ENCODE measurements at places on chromosomes 11 and 22.

GRCh38 chr11:57979532-57980079 lies 44.1 kb upstream of the OR9Q1 start:
- DNase-seq: no peak

DNA sequence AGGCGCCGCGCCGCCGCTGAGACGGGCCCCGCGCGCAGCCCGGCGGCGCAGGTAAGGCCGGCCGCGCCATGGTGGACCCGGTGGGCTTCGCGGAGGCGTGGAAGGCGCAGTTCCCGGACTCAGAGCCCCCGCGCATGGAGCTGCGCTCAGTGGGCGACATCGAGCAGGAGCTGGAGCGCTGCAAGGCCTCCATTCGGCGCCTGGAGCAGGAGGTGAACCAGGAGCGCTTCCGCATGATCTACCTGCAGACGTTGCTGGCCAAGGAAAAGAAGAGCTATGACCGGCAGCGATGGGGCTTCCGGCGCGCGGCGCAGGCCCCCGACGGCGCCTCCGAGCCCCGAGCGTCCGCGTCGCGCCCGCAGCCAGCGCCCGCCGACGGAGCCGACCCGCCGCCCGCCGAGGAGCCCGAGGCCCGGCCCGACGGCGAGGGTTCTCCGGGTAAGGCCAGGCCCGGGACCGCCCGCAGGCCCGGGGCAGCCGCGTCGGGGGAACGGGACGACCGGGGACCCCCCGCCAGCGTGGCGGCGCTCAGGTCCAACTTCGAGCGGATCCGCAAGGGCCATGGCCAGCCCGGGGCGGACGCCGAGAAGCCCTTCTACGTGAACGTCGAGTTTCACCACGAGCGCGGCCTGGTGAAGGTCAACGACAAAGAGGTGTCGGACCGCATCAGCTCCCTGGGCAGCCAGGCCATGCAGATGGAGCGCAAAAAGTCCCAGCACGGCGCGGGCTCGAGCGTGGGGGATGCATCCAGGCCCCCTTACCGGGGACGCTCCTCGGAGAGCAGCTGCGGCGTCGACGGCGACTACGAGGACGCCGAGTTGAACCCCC lies 798 bp downstream of the BCR start:
- no peak for DNase-seq

GRCh38 chr11:134245434-134245833 lies 7.7 kb downstream of the THYN1 start:
- DNase-seq: no peak

GRCh38 chr11:11521306-11522002 lies 100.4 kb downstream of the GALNT18 start:
- no peak for DNase-seq

GRCh38 chr22:41873391-41873790 lies 40.5 kb downstream of the SREBF2 start:
- DNase-seq: peak; percentile 50

GRCh38 chr22:35457729-35458546 lies 58.0 kb downstream of the MCM5 start:
- no peak for DNase-seq

GRCh38 chr11:80155412-80156017 lies 714.7 kb upstream of the TENM4 start:
- peak; percentile 26 for DNase-seq

DNA sequence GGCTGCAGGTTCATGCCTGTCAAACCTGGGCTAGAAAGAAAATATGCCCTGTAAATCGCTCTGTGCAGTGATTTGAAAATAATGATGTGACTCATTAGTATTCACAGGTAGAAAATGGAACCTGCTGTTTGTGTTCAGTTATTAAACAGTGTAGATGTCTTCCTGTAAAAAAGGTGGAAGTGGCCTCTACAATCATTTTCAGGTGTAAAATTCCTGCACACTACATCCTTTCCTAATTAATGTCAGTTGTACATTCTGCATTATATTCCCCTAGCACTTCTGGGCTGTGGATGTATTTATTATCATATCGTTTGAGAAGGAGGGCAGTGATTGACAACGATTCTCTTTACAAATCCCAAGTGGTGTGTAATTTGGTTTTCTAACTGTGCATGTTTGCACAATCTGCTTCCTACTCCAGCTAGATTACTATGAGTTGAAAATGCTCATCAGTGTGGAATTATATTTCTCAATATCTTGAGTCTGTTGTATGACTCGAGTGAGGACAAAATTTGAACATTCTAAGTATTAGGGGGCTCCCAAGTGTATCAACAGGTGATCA lies 454.0 kb upstream of the DDI1 start:
- DNase-seq: no peak

DNA sequence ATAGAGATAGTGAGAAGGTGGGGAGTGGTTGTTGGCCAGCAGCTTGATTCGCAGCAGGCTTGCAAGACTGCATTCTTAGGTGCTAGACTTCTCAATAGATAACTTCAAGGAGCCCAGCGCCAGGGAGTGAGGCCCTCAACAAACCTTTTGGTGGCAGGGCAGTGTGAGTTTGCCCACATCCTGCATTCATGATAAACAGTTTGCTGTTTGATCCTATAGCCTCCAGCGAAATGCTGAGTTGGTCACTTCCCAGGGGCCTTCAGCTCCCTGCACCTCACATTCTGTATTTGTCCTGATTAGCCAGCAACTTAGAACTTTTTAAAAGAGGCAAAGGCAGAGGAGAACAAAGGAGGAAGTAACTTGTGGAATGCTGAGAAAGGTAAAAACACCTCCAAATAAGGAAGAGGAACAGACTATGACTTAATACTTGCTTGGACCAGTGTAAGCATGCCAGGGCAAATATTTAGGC lies 25.1 kb downstream of the OR10A6 start:
- DNase-seq: no peak

DNA sequence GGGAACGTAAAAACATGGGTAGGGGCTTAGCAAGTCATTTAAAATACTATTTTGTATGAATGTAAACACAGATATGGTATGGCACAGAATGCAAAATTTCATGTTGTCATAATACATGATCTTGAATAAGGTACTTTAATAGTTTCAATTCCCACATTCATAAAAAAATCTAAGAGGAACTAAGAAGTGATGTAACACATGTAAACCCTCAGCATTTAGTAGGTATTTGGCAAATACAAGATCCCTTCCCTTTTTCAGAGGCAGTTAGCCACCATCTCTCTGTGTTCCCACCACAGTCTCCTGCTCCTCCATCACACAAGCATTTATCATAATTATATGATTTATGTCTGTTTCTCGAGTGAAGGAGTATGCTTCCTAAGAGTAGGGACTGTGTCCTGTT lies 251.8 kb downstream of the TENM4 start:
- no peak for DNase-seq

GRCh38 chr22:50313600-50313999 lies 6.2 kb upstream of the PLXNB2 start:
- DNase-seq: no peak

- no peak for DNase-seq
Observed at GRCh38 chr11:60717956-60718355, 6.6 kb upstream of the MS4A18 start.

DNA sequence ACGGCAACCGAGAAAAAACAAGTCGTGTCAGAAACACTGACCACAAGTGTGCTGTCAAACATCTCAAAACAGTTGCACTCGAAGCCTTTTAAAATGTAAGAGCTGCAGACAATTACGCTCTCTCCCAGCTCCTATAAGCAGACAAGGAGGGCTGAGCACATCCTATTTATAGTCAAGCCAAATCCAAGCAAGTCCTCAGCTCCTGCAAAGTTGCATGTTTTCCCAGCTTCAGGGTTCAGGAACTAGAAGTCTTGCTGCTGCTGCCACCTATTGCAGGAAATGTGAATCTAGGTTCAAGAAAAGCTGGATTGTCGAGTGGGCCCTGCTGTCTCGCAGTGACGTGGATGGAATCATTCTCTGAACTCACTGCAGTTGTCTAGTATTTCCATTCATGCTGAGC lies 15.5 kb downstream of the EFCAB6 start:
- no peak for DNase-seq

GRCh38 chr11:120883404-120884080 lies 140.4 kb upstream of the TBCEL start:
- DNase-seq: no peak

- no peak for DNase-seq
Observed at GRCh38 chr22:17707526-17707925, 66.7 kb downstream of the BID start.

DNA sequence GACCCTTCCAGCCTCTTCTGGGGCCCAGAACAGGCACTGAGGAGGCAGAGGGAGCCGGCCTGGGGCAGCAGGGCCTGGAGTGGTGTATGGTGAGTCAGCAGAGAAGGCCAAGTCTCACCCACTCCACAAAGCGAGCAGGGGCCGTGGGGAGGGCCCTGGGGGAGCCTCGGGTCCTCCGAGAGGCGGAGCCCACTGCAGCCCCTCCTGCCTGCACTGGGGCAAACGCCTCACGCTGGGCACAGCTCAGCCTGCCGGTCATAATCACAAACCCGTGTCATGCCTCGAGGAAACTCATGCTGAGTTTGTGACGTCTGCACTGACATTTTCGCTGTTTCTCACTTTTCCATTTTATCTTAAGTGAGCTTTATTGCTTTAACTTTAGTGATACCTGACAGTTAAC lies 38.4 kb downstream of the TOLLIP start:
- no peak for DNase-seq

DNA sequence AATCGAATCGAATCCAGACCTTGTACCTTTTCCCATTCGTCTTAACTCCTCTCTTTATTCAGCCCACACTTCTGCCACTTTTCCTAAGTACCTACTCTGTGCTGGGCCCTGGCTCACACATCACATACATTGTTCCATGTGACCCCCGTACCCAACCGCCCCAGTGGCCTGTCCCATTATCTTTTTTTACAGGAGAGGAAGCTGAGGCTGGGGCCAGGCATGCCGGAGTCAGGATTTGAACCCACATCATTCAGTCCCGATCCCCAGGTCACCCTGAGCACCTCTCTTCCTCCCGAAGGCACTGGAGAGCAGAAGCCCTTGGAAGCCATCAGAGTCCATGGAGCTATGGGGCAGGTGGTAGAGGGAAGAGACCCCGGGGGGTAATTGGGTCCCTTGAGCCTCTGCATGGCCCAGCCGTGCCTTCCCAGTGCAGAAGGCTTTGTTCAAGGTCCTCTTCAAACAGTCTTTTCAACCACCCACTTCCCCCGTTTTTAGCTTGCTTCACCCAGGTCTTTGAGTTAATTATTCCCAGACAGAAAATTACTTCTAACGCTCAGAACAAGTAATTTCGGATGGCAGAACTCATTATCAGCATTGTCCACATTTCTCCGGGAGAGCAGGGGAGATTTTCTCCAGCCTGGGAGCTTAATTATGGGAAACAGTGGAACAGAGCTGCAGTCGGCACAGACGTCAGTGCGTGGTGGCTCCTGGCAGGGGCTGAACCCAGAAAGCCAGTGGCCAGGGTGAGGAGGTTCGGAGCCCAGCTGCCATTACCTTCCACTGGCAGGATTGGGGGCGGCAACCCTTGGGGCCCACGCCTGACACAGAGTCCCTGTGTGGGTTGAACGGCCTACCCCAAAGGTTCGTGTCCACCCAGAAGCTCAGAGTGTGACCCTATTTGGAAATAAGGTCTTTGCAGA lies 82.4 kb upstream of the RTL6 start:
- no peak for DNase-seq

DNA sequence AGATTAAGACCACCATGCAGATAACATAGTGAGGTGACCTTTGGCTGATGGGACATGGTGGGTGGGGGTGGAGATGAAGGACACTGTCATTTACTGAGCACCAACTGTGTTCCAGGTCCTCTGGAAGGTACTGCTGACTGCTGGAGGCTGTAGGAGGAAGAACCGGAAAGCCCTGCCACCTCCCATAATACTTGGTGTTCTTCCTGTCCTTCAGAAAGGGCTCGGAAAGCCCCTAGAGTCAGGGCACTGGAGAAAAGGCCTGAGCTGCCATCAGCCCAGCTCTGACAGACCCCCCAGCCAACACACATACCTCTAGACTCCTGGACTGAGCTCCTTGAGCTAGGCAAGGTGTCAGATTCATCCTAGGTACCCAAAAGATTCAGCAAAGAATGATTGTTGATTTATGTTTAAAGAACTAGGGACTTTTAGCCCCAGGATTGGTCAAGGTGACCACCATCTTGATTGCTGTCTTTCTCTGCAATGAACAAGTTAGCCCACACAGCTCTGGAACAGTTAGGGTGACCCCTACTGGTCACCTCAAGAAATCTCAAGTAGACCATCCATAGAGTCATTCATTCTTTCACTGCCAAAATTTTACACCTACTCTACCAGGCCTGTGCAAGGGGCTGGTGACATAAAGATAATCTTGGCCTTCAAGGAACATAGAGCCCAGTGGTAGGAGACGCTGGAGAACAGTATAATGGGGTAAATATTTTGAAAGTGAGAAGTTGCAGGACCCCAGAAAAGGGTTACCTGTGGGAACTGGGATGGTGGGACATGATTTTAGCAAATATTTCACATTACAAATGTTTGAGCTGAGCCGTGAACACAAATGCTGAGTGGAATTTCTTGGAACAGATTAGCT lies 39.4 kb downstream of the IRAG1 start:
- peak; percentile 58 for DNase-seq

DNA sequence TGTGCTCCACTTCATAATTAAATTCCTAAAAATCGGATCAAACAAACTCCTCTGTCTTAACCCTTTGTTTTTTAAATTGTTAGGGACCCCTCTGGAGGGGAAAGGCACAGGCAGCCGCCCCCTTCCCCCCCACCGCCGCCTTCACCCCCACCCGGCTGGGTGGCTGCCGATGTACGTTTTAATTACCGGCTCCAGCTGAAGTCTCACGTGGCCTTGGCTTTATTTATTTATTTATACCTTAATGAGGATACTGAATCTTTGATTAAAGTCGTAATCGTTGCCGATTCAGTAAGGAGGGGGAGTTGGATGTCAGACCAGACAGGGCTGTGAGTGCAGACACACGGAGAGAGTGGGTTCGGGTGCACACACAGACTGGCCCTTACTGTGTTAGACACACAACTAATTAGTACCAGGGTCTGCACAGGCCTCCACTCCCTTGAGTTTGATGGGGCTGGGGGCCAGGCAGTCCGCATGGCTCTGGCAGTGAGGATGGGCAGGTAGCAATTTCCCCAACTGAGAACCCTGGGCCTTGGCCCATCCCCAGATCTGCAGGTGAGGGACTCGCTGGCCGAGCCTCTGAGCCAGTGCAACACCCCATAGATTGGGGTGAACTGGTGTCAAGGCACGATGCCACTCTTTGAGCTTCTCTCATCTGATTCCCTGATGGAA lies 51.3 kb upstream of the NNMT start:
- DNase-seq: no peak

DNA sequence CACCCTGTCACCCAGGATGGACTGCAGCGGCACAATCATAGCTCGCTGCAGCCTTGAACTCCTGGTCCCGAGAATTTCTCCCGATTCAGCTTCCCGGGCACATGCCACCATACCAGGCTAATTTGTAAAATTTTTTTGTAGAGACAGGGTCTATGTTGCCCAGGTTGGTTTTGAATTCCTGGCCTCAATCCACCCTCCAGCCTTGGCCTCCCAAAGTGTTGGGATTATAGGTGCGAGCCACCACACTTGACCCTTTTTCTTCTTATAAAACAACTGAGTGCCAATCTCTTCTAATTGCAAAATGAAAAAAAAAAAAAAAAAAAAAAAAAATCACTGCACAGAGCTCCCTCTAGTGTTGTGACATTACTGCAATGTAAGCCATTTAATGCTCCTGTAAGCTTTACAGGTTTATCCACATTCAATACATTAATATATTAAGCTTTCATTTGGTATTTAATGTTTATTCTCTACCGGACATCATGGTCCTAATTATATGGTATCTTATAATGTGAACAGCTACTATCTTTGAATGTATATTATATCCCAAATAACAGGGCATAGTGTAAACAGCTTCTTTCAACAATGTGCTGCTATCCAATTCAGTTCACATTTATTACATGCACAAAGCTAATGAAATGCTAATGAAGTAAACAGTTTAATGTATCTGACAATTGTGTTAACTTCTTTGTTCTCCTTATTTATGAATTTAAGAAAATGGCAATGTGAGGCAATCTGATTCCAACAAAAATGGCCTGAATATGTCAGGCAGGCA lies 44.6 kb downstream of the COPB1 start:
- peak; percentile 32 for DNase-seq
